Caki2 (cell line): ENCODE measurements at places on chromosomes 7 and 10. TPM values are rescaled to one million over a fixed set of nuclear protein-coding genes. Genes with fewer than 3 reads are reported as not detected.

- no peak for DNase-seq
These were observed 9.8 kb upstream of the FZD9 start for GRCh38 chr7:73423519-73424488.

DNA sequence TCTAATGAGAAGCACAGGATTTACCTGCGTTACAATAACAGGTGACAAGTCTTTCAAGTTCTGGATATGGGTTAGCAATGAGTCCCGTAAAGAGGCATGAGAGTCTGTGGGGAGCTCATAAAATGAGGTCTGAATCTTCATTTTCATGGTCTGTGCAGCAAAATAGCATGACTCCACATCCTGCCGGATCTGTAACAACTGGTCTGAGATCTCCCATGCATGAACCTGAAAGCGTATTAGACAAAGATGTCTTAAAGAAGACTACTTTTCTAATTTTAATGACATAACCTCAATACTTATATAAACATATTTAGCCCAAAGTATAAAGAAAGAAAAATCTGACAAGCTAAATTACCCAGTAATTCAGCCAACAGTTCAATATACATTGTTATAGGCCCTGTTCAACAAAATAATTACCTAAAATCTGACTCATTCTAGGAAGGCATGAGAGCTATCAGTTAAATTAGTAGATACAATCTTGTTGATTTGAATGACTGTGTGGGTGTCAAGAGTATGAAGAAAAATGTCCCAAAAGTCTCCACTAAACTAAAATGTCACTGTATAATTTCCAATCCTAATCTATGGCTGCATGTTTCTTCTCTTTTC, 36.9 kb downstream of the TNPO3 start:
- no peak for DNase-seq

DNA sequence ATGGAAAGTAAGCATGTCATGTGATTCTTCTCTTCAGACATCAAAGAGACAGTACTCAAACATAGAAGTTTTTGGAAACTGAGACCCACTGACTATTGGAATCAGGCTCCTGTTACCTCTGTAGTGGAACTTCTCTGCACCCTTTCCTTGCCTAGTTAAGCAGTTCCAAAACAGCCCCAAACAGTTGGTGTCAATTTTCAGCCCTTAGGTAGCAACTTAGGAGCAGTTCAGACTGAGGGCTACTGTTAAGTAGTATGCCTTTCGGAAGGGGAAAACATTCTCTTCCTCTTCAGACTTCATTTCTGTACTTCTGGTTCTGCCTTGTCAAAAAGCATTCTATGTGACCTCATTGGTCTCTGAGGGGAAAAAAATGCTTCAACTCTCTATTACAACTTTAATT, 85.7 kb downstream of the ZNF277 start:
- DNase-seq, result no peak

The GNG11 gene
- 43.8 and 53.3 TPM in 2 replicates for total RNA-seq

GRCh38 chr10:102001435-102002068, 54.4 kb downstream of the ARMH3 start:
- DNase-seq, result no peak

The GLCCI1 gene
- 1.1 and 11.7 TPM in 2 replicates for total RNA-seq

GRCh38 chr7:36202398-36202797, 49.3 kb downstream of the EEPD1 start:
- DNase-seq, result no peak

GRCh38 chr10:3033925-3034324, 33.4 kb upstream of the PFKP start:
- DNase-seq, result no peak

The GFRA1 gene
- total RNA-seq, result 8.2 and 10.5 TPM in 2 replicates

DNA sequence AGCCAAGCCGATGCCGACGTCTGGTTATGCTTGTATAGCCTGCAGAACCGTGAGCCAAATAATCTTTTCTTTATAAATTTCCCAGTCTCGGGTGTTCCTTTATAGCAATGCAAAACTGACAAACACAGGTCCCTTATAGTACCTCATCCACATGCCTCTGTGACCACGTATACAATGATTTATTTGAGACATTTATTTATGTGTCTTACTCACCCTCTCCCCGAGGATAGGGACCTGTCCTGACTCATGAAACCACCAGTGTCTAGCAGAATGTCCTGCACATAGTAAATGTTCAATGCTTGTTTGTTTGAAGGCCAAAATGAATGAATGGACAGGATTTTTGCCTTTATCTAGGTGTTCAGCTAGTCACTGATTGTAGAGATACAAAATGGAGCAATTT, 147.9 kb upstream of the FZD8 start:
- peak; percentile 57 for DNase-seq

The PPP1R17 gene
- total RNA-seq, result not detected in 2 replicates

DNA sequence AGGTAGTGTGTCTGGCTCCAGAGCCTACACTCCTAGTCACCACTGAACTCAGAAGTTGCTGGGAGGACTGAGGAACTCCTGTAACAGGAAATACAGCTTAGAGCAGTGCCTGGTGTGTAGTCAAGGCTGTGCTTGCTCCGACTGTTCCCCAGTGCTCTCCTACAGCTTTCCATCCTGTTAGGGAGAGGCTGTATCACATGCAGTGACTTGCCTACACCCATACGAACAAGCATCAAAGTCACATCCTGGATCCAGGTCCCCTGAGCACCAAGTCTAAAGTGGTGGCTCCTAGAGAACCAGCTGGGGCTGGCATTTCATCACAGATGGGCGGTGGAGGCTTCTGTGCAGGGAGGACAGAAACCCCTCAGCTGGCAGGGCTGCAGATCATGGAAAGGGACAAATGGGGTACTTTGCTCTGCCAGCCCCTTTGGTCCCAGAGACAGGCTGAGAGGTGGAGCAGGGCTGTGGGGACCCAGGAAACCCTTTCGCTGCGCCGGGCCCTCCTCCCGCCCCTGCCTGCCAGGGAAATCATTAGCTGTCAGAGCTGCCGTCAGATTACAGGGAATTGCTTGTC, 7.7 kb downstream of the ASB10 start:
- no peak for DNase-seq

The SPDYE16 gene
- total RNA-seq, result 2.2 TPM in 1 of 2 replicates, not detected in the other

GRCh38 chr7:13524076-13524475, 465.4 kb downstream of the ETV1 start:
- peak; percentile 35 for DNase-seq

The RGR gene
- not detected in 2 replicates for total RNA-seq

- no peak for DNase-seq
These were observed 5.3 kb downstream of the PTPN12 start for GRCh38 chr7:77542409-77542808.

DNA sequence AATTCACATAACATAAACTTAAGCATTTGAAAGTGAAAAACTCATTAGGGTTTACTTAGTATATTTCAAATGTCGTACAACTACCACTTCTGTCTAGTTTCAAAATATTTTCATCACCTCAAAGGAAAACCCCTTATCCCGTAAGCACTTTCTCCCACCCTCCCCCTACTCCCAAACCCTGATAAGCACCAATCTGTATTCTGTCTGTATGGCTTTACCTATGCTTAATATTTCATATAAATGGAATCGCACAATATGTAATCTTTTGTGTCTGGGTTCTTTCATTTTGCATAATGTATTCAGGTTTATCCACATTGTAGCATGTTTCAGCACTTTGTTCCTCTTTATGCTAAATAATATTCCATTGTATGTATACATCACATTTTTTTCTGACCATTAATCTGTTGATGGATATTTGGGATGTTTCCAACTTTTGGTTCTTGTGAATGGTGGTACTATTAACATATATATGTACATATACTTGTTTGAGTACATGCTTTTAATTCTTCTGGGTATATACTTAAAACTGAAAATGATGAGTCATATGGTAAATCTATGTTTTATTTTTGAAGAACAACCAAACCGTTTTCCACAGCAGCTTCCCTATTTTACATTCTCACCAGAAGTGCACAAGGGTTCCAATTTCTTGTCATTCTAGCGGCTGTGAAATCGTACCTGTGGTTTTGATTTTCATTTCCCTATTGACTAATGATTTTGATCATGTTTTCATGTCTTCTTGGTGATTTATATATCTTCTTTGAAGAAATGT, 6.2 kb upstream of the STARD3NL start:
- no peak for DNase-seq

The TMEM130 gene
- total RNA-seq, result 27.3 TPM in 2 replicates

The SLC39A12 gene
- total RNA-seq, result not detected in 2 replicates

The ENO4 gene
- 0.07 TPM in 1 of 2 replicates, not detected in the other for total RNA-seq

DNA sequence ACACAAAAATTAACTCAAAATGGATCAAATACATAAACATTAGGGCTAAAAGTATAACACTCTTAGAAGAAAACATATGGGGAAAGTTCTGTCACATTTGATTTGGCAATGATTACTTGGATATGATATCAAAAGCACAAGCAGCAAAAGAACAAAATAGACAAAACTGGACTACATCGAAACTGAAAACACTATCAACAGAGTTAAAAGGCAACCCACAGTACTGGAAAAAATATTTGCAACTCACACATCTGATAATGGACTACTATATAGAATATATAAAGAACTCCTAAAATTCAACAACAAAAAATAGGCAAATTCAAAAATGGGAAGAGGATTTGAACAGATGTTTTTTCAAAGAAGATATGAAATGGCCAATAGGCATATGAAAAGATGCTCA, 51.0 kb downstream of the COA1 start:
- no peak for DNase-seq

DNA sequence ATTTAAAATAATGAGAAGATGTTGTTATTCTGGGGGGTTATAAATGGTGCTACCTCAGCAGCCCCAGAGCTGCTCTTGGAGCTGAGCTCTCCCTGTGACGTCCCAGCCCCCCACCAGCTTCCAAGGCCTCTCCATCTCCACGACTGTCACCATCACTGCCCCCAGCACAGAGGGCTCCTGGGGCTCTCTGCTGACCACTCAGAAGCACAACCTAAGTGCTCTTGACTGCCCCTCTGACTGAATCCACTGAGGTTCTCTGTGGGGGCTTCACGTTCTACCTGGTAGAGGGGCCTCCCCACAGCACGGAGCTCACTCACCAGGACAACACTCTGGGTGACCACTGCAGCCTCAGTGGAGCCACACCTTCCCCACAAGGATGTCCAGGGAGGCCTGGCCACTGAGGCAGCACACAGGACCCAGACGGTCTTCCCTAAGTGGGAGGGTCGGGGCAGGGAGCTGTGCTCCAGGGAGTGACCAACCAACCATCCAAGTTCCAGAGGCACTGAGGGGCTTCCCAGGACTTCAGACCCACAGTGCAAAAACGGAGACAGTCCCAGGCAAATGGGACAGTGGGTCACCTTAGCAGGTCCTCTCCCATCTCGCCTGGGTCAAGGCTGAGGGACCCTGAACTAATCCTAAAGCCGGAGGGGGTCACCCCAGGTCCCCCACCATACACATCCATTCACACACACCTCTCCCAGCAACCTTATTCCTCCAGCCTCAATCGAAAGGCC, 121.0 kb upstream of the PPP2R2D start:
- DNase-seq, result no peak

The UCN3 gene
- total RNA-seq, result not detected in 2 replicates
